ENCODE measurements at places on chromosomes 6 and 20. TPM values are rescaled to one million over a fixed set of nuclear protein-coding genes. Genes with fewer than 3 reads are reported as not detected.

PREX1 gene
- 14.1 TPM for polyA plus RNA-seq

GRCh38 chr6:14339172-14339571 lies 221.6 kb downstream of the CD83 start:
- no peak for DNase-seq

DNA sequence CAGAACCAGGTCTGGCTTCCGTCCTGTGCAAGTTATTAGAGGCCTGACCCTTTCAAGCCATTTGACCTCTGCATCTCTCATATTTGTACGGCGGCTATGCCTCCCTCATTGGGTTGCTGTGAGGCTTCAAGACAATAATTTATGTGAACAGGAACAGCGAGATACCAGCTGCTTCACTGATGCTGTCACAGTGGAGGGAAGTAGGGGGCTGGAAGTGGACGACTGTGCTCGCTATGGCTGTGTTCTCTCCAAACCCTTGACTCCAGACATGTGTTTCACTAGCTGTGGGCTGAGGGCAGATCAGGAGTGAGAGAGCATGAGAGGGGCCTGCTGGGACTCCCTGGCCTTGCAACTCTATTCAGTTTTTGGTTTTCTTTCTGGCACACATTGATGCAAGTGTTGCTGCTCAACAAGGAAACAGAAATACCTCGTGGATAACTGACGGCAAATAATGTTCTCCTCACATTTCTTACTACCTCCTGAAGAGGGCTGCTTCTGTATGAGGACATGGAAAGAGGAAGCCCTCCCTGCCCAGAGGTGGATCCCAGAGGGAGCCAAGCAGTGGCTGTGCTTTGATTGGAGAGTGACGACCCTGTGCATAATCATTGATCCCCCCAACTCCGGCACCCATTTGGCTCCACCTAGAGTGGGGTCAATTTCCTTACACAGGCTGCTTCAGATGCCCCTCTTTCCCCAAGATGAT lies 34.7 kb upstream of the SCP2D1 start:
- no peak for DNase-seq

GRCh38 chr6:36033935-36034334 lies 6.3 kb downstream of the MAPK14 start:
- no peak for DNase-seq

- DNase-seq, result no peak
These were observed 15.1 kb downstream of the PDSS2 start for GRCh38 chr6:107444277-107444676.

COL21A1 gene
- 154 TPM for polyA plus RNA-seq

- DNase-seq, result no peak
These were observed 12.8 kb upstream of the SGK2 start for GRCh38 chr20:43545837-43546578.

GRCh38 chr20:35111141-35111888 lies 18.7 kb upstream of the TRPC4AP start:
- no peak for DNase-seq

DNA sequence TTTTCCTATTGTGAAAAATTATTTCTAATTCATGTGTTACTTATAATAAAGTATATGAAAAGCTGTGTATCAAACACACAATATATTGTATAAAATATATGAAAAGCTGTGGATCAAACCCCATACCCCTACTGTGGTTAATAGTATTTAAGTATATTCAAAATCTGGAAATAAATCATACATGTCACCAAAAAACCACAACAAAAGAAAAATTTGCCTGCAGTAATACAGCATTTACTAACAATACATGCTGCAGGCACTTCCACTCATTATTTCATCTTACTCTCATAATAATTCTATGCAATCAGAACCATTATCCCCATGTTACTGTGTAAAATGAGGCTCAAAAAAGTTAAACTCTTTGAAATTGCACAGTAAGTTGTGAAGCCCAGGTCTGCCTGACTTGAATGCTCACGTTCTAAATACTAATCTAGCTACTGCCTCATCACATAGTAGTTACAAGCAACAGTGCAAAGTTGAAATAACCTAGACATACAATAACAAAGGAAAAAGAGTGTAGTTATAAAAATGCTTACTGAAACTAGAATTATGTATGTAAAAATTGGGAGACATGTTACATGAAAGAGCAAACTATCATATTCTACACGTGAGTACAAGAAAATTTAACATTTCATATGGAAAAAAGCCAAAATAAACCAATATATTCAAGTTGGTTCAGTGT lies 61.7 kb downstream of the FAM217A start:
- no peak for DNase-seq

COL12A1 gene
- 82.7 TPM for polyA plus RNA-seq

- no peak for DNase-seq
These were observed 3.0 kb downstream of the FNDC11 start for GRCh38 chr20:63556873-63557478.

GRCh38 chr6:41443616-41444525 lies 102.3 kb upstream of the FOXP4 start:
- DNase-seq, result no peak

C2 gene
- 4.3 TPM for polyA plus RNA-seq

DNA sequence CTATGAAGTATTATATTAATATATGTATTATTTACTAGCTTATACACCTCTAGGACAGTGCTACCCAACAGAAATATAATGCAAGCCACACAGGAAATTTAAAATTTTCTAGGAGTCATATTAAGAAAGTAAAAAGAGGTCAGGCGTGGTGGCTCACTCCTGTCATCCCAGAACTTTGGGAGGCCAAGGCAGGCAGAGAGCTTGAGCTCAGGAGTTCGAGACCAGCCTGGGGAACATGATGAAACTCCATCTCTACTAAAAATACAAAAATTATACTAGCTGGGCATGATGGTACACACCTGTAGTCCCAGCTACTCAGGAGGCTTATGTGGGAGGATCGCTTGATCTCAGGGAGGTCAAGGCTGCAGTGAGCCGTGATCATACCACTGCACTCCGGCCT lies 237.6 kb upstream of the ZNF217 start:
- no peak for DNase-seq

EBF4 gene
- polyA plus RNA-seq, result 31.5 TPM

- DNase-seq, result no peak
These were observed 115.6 kb downstream of the KIF13A start for GRCh38 chr6:17871836-17872235.

DNA sequence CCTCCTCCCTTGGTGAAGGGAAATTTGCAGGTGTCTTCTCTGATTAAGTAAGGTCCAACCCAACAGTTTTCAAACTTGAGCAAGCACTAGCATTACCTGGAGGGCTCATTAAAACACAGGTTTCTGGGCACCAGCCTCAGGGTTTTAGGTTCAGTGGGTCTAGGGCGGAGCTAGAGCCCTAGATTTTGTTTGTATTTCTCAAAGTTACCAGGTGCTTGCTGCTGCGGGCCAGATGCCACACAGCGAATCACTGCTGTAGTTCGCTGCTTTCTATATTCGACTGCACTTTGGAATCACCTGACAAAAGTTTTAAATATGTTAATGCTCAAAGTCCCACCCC lies 869 bp downstream of the COL21A1 start:
- DNase-seq, result no peak

- DNase-seq, result no peak
These were observed 59.5 kb downstream of the UTRN start for GRCh38 chr6:144344646-144345045.

- no peak for DNase-seq
These were observed 145.5 kb upstream of the RNF24 start for GRCh38 chr20:4160761-4161305.

ECT2L gene
- polyA plus RNA-seq, result 0.22 TPM

MAP3K5 gene
- polyA plus RNA-seq, result 7.1 TPM

GRCh38 chr6:155378276-155378675 lies 64.0 kb upstream of the TFB1M start:
- DNase-seq, result no peak

AIG1 gene
- 108 TPM for polyA plus RNA-seq

PLCB4 gene
- polyA plus RNA-seq, result 13.7 TPM

GRCh38 chr6:10521104-10521808 lies at the start of gene GCNT2:
Gene GCNT2 (plus strand): TSS chr6:10521351. CDS start chr6:10528912, 7,561 bp downstream.
- no peak for DNase-seq

DNA sequence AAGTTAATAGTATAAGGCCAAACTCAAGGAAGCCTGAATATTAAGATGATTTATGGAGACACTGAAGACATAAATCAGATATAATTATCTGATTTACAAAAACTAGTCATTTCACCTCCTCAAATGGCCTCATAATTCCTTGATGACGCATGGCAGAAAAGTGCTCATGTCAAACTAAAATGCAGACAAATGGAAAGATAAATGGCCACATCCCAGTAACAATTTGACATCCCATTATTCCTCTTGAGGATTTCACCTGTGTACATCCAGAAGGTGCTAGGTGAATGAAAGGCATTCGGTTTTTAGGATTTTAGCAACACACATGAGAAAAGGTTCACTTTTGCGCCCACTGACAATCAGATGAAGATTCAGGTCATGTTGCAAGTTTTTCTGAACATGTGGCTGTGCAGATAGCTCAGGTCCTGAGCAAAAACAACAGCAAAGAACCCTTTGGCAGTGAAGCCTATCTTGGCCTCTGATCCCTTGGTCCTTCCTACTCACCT lies 24.2 kb downstream of the SGK1 start:
- DNase-seq, result no peak

- no peak for DNase-seq
These were observed 22.8 kb upstream of the TAF4 start for GRCh38 chr20:62088258-62089127.

DNA sequence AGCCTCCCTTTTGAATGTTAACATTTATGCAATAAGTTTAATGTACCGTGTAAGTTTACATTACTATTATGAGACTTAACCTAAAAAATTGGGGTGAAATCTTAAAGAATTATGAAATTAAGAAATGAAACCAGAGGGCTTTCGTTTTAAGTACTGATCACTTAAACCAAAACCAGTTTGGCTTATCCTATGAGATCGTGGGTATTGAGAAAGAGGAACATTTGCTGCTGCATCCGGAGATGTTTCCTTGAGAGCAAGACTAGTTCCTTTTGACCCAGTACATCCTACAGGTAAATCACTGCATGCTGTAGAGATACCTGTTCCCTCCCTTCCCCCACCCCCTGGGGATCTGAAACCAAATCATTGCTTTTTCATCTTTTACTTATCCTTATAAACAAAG lies 201.3 kb downstream of the ESR1 start:
- no peak for DNase-seq

C4A gene
- polyA plus RNA-seq, result 15.9 TPM

- no peak for DNase-seq
These were observed 4.9 kb upstream of the IPCEF1 start for GRCh38 chr6:154361476-154361875.

DNA sequence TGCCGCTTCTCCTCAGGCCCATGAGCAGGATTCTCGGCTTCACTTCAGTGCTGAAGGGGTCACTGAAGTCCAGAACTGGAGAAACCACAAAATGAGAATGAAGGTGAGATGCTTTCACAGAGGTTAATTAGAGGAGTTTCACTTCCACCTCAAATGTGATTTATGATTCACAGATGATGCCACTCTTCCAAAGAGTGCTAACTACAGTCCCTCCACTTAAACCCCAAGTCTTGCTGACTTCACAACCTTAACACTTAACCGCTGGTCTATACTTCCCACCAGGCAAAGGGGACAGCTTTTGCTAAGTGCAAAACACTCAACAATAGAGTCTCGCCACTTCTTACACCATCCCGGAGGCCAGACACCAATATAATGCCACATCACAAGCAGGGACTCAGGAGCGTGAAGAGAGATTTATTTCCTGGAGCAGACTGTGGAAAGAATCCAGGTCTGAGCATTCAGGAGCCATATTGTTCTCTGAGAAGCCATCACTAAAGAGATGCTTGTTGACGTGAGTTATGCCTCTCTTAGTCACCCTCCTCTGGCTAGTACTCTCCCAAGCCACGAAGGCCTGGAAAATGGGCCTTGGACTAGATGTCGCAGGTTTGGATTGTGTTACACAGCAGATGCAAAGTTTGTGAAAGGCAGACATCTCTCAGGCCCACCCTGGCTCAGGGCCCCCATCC lies 24.4 kb downstream of the RRAGD start:
- no peak for DNase-seq

Measured in right renal pelvis (tissue), 4 donors.